ENCODE measurements at places on chromosomes 5 and 9. TPM values are rescaled to one million over a fixed set of nuclear protein-coding genes. Genes with fewer than 3 reads are reported as not detected.

GRCh38 chr9:99626426-99626825 is 195.3 kb upstream of the NR4A3 start:
- DNase-seq = no peak

The CCNJL gene
- 5.6 TPM for total RNA-seq

GRCh38 chr5:83721953-83722901 is 1.6 kb upstream of the HAPLN1 start:
- DNase-seq = peak; percentile 75

The ENHO gene
- 0.56 TPM for total RNA-seq

DNA sequence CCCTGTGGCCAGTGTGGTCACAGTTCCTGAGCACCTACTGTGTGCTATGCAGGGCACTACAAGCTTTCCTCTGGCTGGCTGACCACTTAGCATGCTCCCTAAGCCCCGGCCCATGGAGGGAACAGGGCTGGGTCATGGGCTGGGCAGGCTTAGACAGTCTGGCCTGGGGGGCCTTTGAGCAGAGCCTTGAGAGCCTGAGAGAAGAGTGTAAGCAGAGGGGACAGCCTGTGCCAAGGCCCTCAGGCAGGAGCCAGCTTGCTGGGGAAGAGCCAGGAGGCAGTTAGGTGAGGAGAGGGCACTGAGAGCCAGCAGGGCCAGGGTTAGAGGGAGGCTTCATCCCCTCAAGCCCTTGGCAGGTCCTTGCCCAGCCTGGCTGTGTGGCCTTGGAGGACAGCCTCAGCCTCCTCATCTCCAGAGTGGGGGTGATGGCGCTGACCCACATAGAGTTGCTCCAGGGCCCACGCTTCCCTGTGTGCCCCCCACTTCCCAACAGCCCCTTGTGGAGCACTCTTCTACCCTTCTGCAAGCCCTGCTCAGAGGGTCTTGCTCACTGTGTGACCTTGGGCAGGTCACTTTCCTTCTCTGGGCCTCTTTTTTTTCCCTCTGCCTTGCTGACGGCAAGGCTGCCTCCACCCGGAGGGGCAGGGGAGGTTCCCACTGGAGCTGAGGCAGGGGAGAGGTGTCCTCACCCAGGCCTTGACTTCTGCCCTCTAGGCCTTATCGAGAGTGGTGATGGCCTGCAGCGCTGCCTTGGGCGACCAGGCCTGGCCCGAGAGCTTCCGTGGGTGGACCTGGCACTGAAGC is 107.1 kb downstream of the PHF2 start:
- no peak for DNase-seq

DNA sequence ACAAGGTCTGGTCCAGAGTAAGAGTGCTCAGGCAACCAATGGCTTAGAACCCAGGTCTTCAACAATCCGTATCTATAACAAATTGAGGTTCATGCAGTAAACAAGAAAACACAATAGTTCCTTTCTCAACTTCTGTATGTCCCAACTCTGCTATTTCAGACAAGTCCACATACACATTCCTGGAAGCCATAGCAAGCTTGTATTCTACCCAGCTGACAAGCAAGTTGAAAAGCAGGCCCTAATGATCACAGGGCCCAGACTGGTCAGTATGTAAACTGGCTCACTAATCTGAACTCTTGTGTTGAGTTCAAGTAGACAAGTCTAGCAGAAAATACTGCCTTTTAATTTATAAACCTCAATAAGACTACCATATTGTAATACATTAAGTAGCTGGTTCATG is 26.9 kb downstream of the FNIP1 start:
- no peak for DNase-seq

Measured in left cardiac atrium (tissue), 4 donors.